Ovary (tissue), 10 donors: ENCODE measurements at places on chromosomes 6 and 20. TPM values are rescaled to one million over a fixed set of nuclear protein-coding genes. Genes with fewer than 3 reads are reported as not detected.

PROCR gene
- polyA plus RNA-seq, result 40.2 TPM

MUC22 gene
- polyA plus RNA-seq, result not detected

EDN3 gene
- 0.27 TPM for polyA plus RNA-seq

COL9A3 gene
- 0.65 TPM for polyA plus RNA-seq

ANGPT4 gene
- 3.7 TPM for polyA plus RNA-seq

MCM3 gene
- 43.8 TPM for polyA plus RNA-seq

MED20 gene
- polyA plus RNA-seq, result 15.1 TPM

TRIM15 gene
- polyA plus RNA-seq, result not detected

SAYSD1 gene
- polyA plus RNA-seq, result 14.1 TPM

LY6G5B gene
- 15.0 TPM for polyA plus RNA-seq

RIPPLY2 gene
- polyA plus RNA-seq, result 0.24 TPM

NHLRC1 gene
- 0.88 TPM for polyA plus RNA-seq

JPH2 gene
- 7.5 TPM for polyA plus RNA-seq

FOXF2 gene
- 0.18 TPM for polyA plus RNA-seq

MGME1 gene
- polyA plus RNA-seq, result 7.8 TPM

TBXT gene
- polyA plus RNA-seq, result not detected

HLA-DMA gene
- polyA plus RNA-seq, result 19.2 TPM

MCHR2 gene
- not detected for polyA plus RNA-seq

RAB44 gene
- 0.04 TPM for polyA plus RNA-seq

TCF21 gene
- 50.9 TPM for polyA plus RNA-seq

TCP11 gene
- polyA plus RNA-seq, result 0.35 TPM

NUS1 gene
- 14.6 TPM for polyA plus RNA-seq

ECI2 gene
- polyA plus RNA-seq, result 141 TPM

CEP43 gene
- 7.5 TPM for polyA plus RNA-seq

NNAT gene
- 0.69 TPM for polyA plus RNA-seq

KCNS1 gene
- polyA plus RNA-seq, result 0.02 TPM

APCDD1L gene
- not detected for polyA plus RNA-seq

UNC5CL gene
- polyA plus RNA-seq, result 0.91 TPM

CST4 gene
- not detected for polyA plus RNA-seq

SLC22A2 gene
- 0.20 TPM for polyA plus RNA-seq

TRIM27 gene
- 33.3 TPM for polyA plus RNA-seq

RARS2 gene
- 18.8 TPM for polyA plus RNA-seq

LRRC73 gene
- polyA plus RNA-seq, result 0.13 TPM

NR2E1 gene
- polyA plus RNA-seq, result 0.02 TPM

CD109 gene
- polyA plus RNA-seq, result 5.8 TPM

CGAS gene
- polyA plus RNA-seq, result 2.3 TPM

TJAP1 gene
- 12.9 TPM for polyA plus RNA-seq

RSPH3 gene
- polyA plus RNA-seq, result 9.7 TPM
